ENCODE measurements at places on chromosomes 2 and 18. TPM values are rescaled to one million over a fixed set of nuclear protein-coding genes. Genes with fewer than 3 reads are reported as not detected.

Gene MTCL1
- 1.4 TPM for total RNA-seq

- no peaks in the 10 kb centered on the region for H3K27me3 ChIP-seq
- no peak overlapping the region for H3K4me3 ChIP-seq
- H3K36me3 ChIP-seq: no peaks in the 10 kb centered on the region
- no peak for DNase-seq
These were observed 137.9 kb downstream of the ATAD2B start for GRCh38 chr2:23789012-23789411.

Gene CDK5R2
- not detected for total RNA-seq

GRCh38 chr2:10654069-10654468, 35.7 kb downstream of the NOL10 start:
- H3K4me3 ChIP-seq: no peak overlapping the region
- H3K4me1 ChIP-seq: no peaks in the 10 kb centered on the region
- H3K36me3 ChIP-seq: peaks cover 37% of the 10 kb centered on the region
- no peaks in the 10 kb centered on the region for H3K27me3 ChIP-seq

Data from right lobe of liver (tissue), 6 donors.